ENCODE measurements at places on chromosomes 1 and 21.
A peak's percentile ranks its signal among the peaks of the same experiment; 100 is the strongest.

DNA sequence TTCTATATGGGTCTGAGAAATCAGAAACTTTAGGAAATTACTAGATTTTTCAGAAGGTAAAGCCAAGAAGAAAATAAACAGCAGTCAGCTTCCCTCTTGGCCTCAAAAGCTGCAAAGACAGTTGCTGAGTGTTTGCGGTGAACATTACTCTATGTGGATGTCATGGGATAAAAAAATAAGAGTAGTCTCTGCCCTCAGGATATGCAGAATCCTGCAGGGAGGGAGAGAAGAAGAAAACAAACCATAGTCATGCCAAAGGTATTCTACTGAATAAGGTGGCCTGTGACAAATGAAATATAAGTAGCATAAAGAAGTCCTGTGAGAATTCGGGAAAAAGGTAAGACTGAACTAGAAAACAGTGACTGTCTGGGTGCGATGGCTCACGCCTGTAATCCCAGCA, 19.0 kb downstream of the YARS1 start:
- no peak for DNase-seq

GRCh38 chr1:55582084-55582483, 366.9 kb upstream of the USP24 start:
- no peak for DNase-seq

GRCh38 chr1:40036574-40036973, 4.0 kb upstream of the CAP1 start:
- DNase-seq = peak; percentile 68

DNA sequence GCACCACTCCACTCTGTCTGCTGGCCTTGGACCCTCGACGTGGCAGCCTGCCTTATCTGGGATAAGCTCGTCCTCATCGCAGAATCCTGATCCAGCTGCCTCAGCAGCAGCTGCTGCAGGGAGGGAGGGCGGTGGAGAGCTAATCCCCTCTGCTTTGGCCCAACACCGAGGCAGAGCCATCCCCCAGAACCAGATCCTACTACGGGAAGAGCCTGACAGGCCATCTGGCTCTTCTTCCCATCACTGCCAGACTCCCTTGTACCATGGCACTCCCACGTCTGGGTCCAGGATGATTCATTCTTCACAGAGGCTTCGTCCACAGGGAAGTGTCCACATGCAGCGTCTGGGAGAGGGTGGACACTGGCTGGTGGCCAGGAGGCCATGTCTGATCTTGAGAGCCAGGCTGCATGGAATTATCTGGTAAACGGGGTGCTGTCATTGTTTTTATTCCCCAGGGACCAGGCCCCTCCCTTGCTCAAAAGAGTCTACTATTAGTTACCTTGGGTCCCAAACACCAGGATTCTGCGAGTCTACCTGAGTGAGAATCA, 14.6 kb upstream of the PKP1 start:
- DNase-seq = no peak

DNA sequence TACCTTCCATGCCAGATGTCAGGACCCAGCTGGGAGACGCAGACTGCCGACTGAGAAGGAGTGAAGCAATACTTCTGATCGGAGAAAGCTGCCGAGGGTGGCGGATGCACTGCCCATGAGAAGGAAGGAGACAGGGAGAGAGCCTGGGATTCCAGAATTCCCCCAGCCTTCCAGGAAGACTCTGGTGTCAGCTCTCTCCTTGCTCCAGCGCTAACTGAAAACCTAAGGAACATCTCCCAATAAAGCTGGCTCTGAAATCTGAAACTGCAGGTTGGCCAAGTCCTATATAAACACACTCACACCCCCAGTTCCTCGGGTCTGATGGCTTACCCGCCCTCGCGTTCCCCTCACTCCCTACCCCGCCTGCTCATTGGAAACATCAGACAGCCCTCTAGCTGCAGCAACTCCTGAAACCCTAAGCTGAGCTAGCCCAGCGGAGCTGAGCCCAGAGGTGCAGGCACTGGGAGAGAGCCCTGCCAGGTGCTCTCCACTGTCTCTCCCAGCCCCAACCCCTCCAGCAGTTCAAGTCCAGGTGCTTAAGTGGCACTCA, 52.3 kb downstream of the PLEKHA6 start:
- DNase-seq = no peak

DNA sequence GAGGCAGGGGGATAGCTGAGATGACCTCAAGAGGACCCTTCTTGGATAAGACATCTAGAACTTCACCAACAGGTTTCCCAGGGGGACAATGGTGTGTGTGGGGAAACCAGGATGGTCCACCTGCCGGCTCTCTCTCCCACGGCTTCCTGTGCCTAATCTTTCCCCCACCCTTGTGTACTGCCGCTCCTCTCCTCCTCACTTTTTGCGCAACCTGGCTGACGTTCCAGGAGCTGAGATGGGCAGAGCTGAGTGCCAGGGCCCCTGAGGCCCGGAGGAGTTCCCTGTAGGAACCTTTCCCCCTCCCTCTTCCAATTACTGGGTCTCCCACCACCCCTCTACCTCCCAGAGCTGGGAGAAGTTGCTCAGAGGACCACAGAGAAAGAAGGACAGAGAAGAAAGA, 6.9 kb downstream of the SLC26A9 start:
- DNase-seq = no peak

DNA sequence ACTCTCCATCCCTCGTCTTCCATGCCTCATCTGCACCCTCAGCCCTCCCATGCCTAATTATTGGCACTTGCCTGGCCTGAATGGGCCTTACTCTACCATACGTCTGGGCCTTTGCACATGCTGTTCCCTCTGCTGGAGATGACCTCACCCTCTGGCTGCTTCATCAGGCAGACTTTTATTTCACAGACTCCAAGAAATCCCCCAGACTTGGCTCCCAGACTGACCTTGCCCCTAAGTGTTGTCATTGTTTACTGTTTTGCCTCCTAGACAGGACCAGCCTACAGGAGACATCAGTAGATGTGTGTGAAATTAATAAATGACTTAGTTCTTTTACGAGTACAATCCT, 5.2 kb upstream of the AHDC1 start:
- DNase-seq = no peak

GRCh38 chr1:59225594-59226316, 71.1 kb upstream of the FGGY start:
- no peak for DNase-seq

GRCh38 chr1:16986962-16987361, 6.5 kb upstream of the MFAP2 start:
- no peak for DNase-seq

- DNase-seq = no peak
These were observed 1.2 kb downstream of the EPHB2 start for GRCh38 chr1:22711591-22712501.

- no peak for DNase-seq
These were observed 112.9 kb downstream of the PCNX2 start for GRCh38 chr1:233182587-233182986.

DNA sequence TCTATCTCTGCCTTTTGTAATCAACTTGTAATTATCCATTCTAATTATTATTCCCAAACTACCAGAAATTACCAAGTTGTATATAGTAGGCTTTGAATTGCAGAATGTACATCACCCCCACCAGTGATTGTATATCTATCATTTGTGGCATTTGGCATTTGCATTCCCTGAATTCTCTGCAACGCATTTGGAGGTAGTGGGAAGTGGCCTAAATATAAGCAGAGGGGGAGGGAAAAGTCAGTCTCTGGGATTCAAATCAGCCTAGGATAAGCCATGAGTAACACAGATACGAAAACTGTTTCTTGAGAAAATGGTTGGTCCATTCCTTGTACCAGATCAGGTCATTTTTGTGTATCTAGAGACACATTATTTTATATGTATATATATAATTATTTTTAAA, 20.7 kb downstream of the DDX20 start:
- no peak for DNase-seq
